ENCODE measurements at places on chromosomes 1 and 21. TPM values are rescaled to one million over a fixed set of nuclear protein-coding genes. Genes with fewer than 3 reads are reported as not detected.

DNA sequence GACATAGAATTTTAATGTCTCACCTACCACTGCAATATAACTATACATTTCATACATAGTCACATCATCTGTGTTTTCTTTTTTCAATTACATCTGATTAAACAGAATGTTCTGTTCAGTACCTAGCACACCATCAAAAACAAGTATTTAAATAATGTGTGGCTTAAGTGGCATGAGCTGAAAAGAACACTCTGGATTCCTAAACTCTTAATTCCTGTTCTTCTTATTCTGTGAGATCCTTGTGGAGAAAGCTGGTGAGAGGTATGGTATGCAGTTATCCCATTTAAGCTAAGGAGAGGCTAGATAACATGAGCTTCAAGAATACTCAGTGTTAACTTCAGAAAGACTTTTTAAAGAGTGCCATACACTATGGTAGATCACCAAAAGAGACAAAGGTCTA lies 5.5 kb downstream of the TP53BP2 start:
- no peak for DNase-seq
- no peaks in the 10 kb centered on the region for H3K27me3 ChIP-seq
- no peaks in the 10 kb centered on the region for H3K4me1 ChIP-seq
- H3K4me3 ChIP-seq = no peak overlapping the region
- H3K27ac ChIP-seq = no peak overlapping the region
- no peaks in the 10 kb centered on the region for H3K36me3 ChIP-seq

The GABRD gene
- total RNA-seq = 0.15 TPM

DNA sequence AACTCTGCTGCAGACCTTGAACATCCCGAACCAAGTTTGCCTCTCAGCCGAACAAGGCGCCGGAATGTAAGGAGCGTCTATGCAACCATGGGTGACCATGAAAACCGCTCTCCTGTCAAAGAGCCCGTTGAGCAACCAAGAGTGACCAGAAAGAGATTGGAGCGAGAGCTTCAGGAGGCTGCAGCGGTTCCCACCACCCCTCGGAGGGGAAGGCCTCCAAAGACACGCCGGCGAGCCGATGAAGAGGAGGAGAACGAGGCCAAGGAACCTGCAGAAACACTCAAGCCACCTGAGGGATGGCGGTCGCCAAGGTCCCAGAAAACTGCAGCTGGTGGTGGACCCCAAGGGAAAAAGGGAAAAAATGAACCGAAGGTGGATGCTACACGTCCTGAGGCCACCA lies 44.0 kb downstream of the ZBTB17 start:
- peaks cover 24% of the 10 kb centered on the region for H3K36me3 ChIP-seq
- DNase-seq = no peak
- H3K4me1 ChIP-seq = no peaks in the 10 kb centered on the region
- H3K27me3 ChIP-seq = no peaks in the 10 kb centered on the region
- H3K27ac ChIP-seq = no peak overlapping the region
- H3K4me3 ChIP-seq = no peak overlapping the region

DNA sequence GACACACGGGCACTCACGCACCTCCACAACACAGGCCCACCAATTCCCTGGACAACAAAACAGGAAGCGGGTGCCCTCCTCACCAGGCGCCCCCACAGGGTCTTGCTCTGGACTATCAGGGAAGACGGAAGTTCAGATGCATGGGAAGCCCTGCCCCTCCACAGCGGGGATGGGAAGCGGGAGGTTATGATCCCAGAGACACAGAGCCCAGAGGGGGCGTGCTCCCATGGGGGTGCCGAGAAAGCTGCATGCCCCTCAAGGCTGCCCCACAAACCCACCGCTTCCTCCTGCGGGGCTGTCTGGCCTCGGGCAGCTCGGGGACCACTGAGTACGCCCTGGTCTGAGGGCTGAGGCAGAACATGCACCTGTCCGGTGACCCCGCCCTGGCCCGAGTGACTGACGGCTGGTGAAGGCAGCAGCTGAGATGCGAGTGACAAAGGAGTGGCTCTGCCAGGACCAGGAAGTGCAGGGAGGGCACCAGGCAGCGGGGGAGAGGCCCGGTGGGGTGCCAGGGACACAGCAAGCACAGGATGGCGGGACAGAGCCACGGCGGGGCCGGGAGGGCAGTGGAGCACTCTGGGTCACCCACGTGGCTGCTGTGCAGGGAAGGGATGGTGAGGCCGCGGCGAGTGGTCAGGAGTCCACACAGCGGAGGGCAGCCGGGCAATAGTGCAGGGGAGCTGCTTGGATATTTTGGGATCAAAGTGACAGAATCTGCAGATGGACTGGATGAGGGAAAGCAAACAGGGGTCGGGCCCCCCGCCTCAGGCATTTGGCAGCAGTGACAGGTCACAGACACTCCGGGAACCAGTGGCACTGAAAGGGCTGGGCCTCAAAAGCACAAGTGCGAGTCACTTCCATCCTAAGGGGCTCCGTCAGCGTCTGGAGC lies 18.6 kb downstream of the NADK start:
- H3K36me3 ChIP-seq = peaks cover 15% of the 10 kb centered on the region
- H3K27ac ChIP-seq = peak overlapping the region; percentile 82
- peak; percentile 77 for DNase-seq
- H3K27me3 ChIP-seq = no peaks in the 10 kb centered on the region
- peaks cover 16% of the 10 kb centered on the region for H3K4me1 ChIP-seq
- peak overlapping the region; percentile 0 for H3K4me3 ChIP-seq

DNA sequence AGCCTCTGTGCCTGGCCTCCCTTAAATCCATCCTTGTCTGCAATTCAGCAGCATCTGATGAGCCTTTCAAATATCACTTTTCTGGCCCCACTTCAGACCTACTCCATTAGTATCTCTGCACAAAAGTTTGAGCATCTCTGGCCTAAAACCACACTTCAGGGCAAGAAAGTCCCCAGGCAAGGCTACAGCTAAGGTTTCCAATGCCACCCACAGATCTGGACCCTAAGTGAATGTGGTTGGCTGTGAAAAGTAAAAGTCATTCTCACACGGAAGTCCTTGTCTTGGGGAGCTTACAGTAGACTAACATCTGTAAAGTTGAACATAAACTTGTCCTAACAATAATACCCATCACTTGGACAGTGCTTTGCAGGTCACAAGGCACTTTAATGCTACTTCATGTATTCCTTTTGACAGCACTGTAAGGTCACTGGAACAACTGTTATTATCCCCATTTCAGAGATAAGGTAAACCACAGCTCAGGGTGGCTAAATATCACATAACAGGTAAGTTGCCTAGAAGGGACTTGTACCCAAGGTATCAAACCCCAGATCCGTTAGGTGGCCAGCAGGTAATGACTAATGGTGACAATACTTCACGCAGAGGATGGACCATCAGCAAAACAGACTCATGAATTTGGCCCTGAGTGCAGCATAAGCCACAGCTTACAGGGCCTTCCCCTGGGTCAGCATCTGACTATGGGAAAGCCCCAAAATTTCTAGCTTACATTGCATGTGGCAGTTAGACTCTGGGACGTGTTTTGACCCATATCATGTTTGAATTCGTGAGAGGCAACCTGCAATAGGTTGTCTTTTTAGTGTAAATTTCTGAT lies 356.0 kb downstream of the HHAT start:
- H3K36me3 ChIP-seq = no peaks in the 10 kb centered on the region
- no peak overlapping the region for H3K27ac ChIP-seq
- H3K4me1 ChIP-seq = no peaks in the 10 kb centered on the region
- H3K4me3 ChIP-seq = no peak overlapping the region
- H3K27me3 ChIP-seq = no peaks in the 10 kb centered on the region

The ATXN7L2 gene
- 4.0 TPM for total RNA-seq

GRCh38 chr21:37528150-37528937 lies 161.8 kb downstream of the DYRK1A start:
- H3K4me1 ChIP-seq = no peaks in the 10 kb centered on the region
- DNase-seq = no peak
- no peak overlapping the region for H3K4me3 ChIP-seq
- no peak overlapping the region for H3K27ac ChIP-seq
